ENCODE measurements at places on chromosomes 13 and 19.
A peak's percentile ranks its signal among the peaks of the same experiment; 100 is the strongest.

DNA sequence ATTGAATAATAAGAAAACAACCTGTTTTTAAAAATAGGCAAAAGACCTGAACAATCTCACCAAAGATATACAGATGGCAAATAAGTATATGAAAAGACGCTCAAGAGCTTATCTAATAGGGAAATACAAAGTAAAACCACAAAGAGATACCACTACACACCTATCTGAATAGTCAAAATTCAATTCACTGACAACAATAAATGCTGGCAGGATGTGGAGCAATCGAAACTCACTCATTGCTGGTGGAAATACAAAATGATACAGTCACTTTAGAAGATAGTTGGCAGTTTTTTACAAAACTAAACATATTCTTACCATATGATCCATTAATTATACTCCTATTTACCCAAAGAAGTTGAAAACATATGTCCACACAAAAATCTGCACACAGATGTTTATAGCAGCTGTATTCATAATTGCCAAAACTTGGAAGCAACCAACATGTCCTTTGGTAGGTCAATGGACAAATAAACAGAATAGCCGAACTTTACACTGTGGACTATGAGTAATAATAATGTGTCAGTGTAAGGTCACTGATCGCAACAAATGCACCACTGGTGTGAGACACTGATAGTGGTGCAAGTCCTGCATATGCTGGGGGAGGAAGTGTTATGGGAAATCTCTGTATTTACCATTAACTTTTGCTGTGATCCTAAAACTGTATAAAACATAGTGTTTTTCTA lies 20.8 kb downstream of the ZC3H13 start:
- no peak for DNase-seq

DNA sequence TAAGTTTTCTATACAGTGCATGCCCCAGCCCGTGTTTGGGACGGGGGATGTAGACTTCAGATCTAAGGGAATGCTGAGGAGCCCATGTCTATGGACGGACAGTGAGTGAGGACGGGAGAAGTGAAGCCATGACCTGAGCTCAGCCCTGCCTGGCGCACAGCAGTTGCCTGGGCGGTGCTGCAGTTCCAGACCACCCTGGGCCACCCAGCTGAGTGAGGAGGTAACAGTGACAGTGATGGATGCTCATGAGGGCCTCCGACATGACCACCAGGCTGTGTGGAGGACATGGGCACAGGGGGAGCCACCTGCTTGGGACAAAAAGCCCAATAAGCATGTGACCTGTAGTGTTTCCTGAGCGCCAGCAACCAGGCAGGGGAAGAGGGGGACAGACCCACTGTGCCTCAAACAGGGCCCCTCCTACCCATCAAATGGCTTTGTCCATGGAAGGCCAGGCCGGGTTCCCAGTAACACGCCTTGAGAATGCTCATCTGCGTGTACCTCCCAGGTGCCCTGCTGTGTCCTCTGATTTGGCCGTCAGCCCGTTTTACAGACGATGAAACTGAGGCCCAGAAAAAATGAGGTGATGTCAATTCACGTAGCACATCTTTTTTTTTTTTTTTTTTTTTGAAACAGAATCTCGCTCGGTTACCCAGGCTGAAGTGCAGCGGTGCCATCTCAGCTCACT lies 22.6 kb downstream of the NOSIP start:
- no peak for DNase-seq

GRCh38 chr19:47099576-47100050 lies 14.0 kb downstream of the ZC3H4 start:
- DNase-seq = no peak

- peak; percentile 93 for DNase-seq
Observed at GRCh38 chr19:19732579-19733501, at the start of gene ZNF14. TSS of gene ZNF14 (minus strand) at chr19:19733112. CDS start at chr19:19732958, 154 bp downstream.

GRCh38 chr19:33802001-33802400 lies 5.3 kb downstream of the KCTD15 start:
- DNase-seq = no peak

DNA sequence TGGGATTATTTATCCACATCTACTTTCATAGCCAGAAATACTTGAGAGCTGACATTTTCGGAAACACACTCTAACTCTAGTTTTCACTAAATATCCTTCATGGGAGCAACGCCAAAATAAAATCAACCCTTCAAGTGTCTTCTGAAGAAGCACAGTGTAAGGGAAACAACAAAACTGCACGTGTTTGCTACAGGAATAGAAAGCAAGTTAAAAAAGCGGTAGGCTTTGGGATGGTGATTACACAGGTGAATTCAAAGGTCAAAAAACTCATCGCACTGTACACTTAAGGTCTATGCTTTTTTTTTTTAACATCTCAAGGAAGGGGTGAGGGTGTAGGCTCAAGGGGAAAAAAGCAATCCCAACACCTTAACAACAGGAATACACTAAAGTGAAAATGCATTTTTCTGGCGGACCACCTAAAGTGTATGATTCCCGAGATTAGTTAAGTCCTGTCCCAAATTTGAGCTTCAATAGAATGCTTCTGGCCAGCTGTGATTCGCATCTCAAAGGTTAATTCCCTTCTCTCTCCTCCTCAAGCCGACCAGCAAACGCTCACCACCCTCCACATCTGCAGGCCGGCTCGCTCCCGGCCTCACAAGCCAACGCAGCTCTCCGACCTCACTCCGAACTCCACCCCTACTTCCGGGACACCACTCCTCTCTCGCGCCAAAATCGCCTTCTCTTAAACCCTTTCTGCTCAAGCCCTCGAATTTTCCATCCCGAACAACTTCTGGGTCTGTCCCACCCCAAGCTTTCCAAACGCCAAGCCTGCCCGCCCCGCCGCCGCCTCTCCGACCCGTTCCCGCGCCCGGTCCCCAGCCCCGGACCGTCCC lies 1.1 kb downstream of the ARGLU1 start:
- DNase-seq = peak; percentile 33

GRCh38 chr19:5706876-5707573 lies 12.9 kb downstream of the LONP1 start:
- DNase-seq = no peak

- DNase-seq = no peak
Observed at GRCh38 chr13:51453959-51454703, 1.3 kb upstream of the INTS6 start.

- no peak for DNase-seq
Observed at GRCh38 chr13:73119612-73120011, 60.8 kb downstream of the KLF5 start.

DNA sequence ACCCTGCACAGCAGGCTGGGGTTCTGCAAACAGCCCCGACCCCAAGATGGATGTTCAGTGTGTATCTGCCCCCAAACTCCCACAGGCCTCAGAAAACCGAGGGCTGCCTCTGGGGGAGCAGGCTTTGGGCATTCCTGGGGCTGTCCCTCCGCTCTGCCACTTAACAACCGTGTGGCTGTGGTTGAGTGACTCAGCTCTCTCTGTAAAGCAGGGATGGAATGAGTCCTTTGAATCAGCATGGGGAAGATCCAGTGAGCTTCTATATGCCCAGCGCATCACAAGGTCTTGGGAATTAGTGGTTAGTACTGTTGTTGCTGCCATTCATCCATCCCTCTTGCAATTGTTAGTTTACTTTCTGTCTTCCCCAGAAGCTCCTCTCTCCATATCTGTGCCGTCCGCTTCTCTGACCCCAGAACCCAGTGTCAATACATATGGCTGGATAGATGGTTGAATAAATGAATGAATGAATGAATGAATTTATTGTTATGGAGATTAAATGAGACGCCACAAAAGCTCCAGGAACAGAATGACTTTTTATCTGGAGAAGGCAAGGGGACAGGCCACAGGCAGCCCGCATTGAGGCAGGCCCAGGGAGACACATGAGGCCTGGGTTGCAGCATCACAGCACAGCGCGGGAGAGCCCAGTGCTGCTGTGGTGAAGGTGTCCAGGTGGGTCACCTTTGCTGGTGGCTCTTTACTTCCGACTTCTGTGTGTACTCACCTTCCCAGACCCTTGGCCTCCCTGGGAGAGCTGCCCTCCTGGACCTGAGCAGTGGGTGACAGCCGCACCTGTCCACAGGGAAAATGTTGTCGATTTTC lies 89.2 kb downstream of the RGCC start:
- no peak for DNase-seq

- DNase-seq = no peak
Observed at GRCh38 chr19:19362075-19362474, 41.4 kb downstream of the MAU2 start.

GRCh38 chr19:49157445-49158224 lies at the start of gene TRPM4:
TSS of gene TRPM4 (plus strand) at chr19:49157792. CDS start at chr19:49157867, 75 bp downstream.
- DNase-seq = no peak

GRCh38 chr19:31312009-31312676 lies 37.1 kb downstream of the TSHZ3 start:
- DNase-seq = no peak

- no peak for DNase-seq
Observed at GRCh38 chr19:5823579-5824281, 15.8 kb downstream of the FUT6 start.

GRCh38 chr19:15463861-15464371 lies 428 bp downstream of the RASAL3 start:
- peak; percentile 87 for DNase-seq

DNA sequence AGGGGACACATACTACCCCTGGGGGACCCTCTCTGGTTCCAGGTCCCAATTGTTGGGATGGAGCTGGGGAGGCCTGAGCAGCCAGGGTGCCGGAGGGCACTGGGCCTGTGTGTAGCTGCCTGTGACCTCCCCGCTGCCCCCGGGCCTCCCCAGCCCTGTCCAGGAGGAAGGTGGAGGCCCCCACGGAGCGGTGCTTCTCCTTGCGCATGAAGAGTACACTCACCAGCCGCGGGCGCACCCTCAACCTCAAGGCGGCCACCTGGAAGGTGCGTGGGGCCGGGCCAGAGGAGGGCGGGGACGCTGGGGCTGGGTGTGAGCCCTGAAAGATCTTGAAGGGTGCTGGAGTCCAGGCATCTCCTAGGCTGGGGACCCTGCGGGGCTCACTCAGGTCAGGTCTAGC lies 11.7 kb downstream of the HIF3A start:
- DNase-seq = no peak

GRCh38 chr13:30463787-30464495 lies 1.8 kb downstream of the HMGB1 start:
- peak; percentile 81 for DNase-seq

- DNase-seq = no peak
Observed at GRCh38 chr13:86933676-86934075, 737.5 kb upstream of the SLITRK5 start.
